ENCODE measurements at places on chromosomes 7 and 10.
A peak's percentile ranks its signal among the peaks of the same experiment; 100 is the strongest.

- DNase-seq, result peak; percentile 32
Observed at GRCh38 chr7:17939606-17940301, 540 bp downstream of the SNX13 start.

- DNase-seq, result no peak
Observed at GRCh38 chr10:4301291-4302045, 516.5 kb upstream of the KLF6 start.

GRCh38 chr10:132671228-132672154 is 114.5 kb downstream of the NKX6-2 start:
- DNase-seq, result no peak

- no peak for DNase-seq
Observed at GRCh38 chr10:12351447-12351846, 2.1 kb downstream of the CAMK1D start.

DNA sequence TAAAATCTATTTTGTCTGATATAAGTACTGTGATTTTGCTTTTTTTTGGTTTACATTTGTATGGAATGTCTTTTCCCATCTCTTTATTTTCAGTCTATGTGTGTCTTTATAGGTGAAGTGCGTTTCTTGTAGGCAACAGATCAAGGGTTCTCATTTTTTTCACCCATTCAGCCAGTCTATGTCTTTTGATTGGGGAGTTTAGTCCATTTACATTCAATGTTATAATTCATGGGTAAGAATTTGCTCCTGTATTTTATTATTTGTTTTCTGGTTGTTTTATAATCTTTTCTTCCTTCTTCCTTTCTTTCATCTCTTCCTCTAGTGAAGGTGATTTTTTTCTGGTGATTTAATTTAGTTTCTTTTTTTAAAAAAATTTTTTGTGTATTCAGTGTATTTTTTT is 104.8 kb upstream of the TMEM229A start:
- no peak for DNase-seq

GRCh38 chr10:16518822-16519221 is 2.9 kb downstream of the C1QL3 start:
- no peak for DNase-seq

GRCh38 chr7:73895626-73896025 is 34.7 kb downstream of the TMEM270 start:
- DNase-seq, result no peak

GRCh38 chr10:58631715-58632114 is 119.0 kb downstream of the BICC1 start:
- DNase-seq, result no peak

GRCh38 chr7:94129443-94130140 is 125.4 kb upstream of the BET1 start:
- DNase-seq, result no peak

- no peak for DNase-seq
Observed at GRCh38 chr7:24059775-24060174, 224.2 kb upstream of the NPY start.

DNA sequence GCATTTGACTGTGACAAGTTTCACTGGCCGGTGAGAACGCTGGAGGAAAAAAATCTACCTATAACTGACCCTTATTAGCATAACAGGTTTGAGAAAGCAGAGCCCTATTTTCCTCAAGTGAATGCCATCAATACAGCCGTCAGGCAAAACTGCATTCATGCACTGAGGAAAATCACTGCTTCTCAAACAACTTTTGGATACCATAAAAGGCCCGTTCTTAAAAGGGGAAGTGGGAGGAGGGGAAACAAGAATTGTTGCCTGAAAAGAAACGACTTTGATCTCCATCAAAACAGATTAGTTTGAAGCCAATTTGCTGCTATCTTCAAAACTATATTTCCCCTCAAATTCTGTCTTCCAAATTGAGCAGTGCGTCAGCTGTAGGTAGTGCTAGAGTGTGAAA is 670.6 kb downstream of the PCDH15 start:
- no peak for DNase-seq

Data from GM20000 (cell line).